ENCODE measurements at places on chromosomes 1 and 21.

- DNase-seq: no peak
Observed at GRCh38 chr21:38993561-38993960, 187.8 kb downstream of the ETS2 start.

GRCh38 chr21:41678016-41678923 lies 88.6 kb downstream of the RIPK4 start:
- no peak for DNase-seq

DNA sequence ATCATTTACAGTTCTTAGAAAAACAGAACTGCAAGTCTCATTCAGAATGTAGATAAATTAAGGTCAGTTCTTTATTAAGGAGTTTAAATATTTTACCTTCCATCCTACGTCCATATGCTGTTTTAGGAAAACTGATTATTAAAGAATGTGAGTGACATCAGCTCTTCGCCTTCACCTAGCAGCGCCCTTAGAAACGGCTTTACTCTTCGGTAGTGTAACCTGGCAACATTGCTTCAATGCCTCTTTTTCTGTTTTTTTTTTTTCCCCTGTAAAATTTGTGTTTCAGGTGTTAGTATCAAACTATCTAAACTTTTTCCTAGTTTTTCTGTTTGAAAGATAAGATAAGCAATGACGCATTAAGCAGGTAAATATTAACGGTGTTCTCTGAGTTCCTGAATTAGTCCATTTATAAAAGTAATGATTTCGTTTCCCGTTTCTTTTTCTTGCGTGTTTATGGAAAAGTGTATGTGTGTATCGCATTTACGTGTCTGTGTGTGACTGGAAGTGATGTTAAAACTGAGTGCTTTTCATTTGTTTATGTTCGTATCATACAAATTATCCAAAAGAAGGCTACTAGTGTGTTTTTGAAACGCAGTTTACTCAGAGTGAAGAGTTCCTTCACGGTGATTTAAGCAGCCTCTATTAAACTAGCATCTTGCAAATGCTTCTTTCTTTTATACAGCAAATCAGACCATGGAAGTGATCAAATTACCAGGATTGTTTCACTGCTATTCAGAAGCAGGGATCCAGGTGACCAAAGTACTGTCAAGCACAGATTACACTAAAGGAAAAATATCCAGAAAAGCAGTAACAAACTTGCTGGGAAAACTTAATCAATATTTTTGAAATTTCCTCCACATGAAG lies 139.0 kb downstream of the SDCCAG8 start:
- DNase-seq: no peak

- no peak for DNase-seq
Observed at GRCh38 chr1:223022641-223023473, 120.2 kb downstream of the TLR5 start.

DNA sequence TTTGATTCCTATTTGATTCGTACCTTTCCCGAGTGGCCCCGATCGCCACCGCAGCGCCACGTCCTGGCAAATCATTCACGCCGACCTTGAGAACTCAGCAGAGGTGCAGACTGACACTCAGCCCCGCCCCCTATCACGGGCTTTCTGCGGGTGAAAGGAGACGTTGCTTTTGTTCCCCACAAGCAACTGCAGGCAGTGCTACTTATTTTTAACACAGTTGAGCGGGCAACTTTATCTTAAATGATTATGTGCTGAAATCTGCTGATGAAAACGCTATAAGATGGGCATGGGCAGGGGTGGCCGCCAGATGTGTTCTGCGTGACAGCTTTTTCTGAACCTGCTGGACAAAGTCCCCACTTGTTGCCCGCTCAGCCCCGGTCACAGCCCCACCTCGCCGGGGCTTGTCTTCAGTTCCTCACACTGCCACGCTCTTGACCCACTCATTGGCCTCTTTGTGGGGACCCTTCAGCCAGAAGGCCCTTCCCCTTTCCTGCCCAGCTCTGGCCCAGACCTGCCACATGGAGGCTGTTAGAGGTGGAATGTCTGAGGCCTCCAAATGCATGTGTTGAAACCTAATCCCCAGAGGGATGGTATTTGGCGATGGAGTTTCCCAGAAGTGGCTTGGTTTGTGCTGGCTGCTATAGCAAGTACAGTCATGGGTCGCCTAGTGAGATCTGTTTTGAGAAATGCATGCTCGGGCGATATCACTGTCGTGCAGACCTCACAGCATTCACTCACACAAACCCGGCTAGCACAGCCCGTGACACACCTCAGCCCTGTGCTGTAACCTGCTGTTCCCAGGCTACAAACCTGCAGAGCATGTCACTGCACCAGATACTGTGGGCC lies 15.7 kb upstream of the PDXK start:
- DNase-seq: no peak

DNA sequence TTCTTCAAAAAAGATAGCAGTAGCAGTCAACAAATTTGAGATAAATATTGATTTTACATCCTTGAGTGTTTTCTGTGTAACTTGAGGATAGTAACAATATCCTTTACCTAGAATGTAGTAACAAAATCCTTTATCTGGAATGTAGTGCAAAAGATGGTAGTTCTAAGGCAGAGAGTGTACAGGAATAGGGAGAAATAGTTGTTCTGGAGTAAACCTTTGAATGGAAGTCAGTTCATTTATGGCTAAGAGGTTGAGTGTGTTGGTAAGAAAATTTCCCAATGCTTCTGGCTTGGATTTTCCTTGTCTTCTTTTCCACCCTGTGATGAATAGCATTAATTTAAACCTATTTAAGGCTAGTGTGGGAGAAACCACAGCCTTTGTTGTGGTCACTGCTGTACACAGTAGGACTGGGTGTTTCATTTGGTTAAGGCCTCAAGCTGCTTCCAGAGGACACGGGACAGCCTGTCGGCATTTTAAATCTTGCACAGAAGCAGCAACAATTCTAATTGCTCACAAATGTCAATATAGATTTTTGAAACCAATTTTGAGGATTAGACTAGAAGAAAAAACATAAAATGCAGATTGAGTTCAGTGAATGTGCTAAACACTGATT lies 11.3 kb downstream of the NFIA start:
- DNase-seq: no peak

DNA sequence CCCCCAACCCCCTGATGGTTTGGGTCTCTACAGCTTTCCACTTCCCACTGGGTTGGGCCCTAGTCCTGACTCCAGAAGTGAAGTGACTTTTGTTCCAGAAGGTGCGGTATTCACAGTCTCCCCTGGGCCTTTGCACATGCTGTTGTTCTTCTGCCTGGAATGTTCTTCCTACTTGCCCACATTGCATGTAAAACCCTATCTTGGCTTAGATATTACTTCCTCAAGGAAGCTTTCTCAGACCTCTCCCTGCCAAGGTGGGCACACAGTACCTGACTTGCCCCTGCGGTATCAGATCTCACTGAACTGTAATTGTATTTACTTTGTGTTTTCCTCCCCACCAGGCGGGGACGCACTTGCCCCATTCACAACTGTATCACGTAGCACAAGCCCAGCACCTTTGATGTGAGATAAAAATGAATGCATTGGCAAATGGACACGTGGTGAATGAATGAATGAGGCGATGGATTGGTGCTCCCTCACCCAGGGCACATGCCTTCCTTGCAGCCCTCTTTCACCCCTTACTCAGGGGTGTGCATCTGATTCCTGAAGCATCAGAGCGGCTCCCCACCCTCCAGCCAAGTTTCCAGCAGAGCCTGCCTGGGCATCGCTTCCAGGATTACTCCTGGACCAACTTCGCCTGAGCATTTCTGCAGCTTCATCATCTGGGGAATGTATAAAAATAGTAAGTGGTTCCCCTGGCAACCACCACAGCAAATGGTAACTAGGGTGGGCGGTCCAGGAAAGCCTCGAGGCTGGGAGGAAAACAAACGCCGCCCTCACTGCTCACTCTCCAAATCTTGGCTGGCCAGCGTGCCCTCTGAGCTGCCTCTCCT lies 19.8 kb downstream of the NENF start:
- no peak for DNase-seq

GRCh38 chr1:243473227-243474135 lies 217.6 kb downstream of the SDCCAG8 start:
- DNase-seq: no peak
